ENCODE measurements at places on chromosomes 4 and X.

DNA sequence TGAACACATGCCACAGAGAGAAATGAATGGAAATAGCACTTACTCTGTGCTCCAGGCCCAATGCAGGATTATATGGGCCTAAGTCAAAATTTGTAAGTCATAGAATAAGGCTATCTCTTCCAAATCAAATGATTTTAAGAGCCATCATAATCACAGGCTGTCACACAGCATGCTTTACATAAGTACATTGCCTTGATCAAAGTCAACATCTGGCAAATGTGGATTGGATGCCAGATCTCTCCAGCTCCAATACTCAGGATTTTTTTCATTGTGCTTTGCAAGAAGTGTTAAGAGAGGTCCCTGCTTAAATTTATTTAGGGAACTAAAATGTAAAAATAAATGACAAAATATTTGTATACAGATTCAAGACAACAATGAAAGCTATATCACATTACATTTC, 299.9 kb downstream of the PRDM5 start:
- DNase-seq: no peak

GRCh38 chrX:46796574-46797191, 37.8 kb upstream of the SLC9A7 start:
- peak; percentile 61 for DNase-seq

DNA sequence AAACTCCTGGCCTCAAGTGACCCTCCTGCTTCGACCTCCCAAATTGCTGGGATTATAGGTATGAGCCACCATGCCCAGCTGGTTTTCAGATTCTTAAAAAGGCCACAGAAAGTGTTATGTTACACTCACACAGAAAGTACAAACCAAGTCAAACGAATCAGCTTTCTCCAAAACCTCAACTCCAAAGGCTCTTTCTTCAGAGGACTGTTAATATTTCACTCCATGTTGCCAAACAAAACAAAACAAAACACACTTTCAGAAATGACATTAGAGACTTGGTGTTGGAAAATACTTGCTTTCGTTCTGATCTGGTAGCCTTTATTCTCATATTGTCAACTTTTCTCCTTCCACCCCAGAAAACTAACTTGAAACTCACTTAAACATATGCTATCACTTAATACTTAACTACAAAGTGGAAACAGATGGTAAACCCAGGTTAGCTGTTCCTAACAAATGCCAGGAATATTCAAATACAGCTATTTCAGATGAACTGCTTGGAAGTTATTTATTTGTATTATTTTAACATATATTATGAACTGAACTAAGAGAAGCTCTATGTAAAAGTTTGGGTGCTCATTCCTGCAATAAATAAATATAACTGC, 34.7 kb downstream of the RLIM start:
- DNase-seq: no peak

- DNase-seq: no peak
Measured at GRCh38 chrX:31213941-31214340, 142.1 kb upstream of the FTHL17 start.

GRCh38 chr4:46329118-46329976, 60.6 kb downstream of the GABRA2 start:
- DNase-seq: peak; percentile 44

DNA sequence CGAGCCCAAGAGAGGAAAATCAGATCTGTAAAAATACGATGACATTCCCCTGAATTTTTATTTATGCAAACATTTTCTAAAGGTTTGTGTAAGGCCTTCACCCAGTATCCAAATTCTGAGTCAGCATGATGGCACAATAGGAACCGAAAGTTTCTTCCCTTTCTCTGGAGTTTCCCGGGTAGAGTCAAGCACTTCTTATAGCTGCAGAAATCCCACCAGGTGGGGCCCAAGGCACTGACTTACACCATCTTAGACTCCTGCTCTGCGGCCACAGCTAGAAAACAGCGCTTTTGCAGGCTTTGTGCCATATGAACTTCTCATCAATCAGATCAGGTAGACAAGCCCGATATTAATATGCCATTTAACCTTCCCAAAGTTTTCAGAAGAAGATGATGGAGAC, 13.4 kb downstream of the LEF1 start:
- DNase-seq: no peak

- no peak for DNase-seq
Measured at GRCh38 chr4:24810871-24811631, 15.7 kb downstream of the SOD3 start.

- DNase-seq: no peak
Measured at GRCh38 chr4:78171482-78171881, 114.4 kb downstream of the FRAS1 start.

DNA sequence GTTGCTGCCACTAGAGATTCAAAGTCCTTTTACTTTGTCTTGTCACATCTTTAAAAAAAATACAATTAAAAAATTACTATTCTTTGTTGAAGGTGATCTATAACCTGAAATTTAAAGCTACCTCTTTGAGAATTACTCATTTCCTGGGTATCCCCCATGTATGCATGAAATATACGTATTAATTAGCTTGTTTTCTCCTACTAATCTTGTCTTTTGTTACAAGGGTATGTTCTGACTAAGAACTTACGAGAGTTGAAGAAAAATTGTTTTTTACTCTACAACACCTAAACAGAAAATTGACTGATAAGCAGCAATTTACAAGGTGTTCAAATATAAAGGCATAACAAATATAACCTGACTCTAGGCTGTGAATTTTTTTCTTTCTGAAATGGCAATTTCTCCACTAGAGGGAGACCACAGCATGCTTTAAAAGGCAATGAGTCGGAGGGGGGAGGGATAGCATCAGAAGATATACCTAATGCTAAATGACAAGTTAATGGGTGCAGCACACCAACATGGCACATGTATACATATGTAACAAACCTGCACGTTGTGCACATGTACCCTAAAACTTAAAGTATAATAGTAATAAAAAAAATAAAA, 249.6 kb downstream of the OPHN1 start:
- peak; percentile 15 for DNase-seq

GRCh38 chr4:169677150-169677748, 56.9 kb downstream of the CLCN3 start:
- DNase-seq: no peak

- no peak for DNase-seq
Measured at GRCh38 chrX:3428792-3429191, 82.3 kb upstream of the MXRA5 start.

DNA sequence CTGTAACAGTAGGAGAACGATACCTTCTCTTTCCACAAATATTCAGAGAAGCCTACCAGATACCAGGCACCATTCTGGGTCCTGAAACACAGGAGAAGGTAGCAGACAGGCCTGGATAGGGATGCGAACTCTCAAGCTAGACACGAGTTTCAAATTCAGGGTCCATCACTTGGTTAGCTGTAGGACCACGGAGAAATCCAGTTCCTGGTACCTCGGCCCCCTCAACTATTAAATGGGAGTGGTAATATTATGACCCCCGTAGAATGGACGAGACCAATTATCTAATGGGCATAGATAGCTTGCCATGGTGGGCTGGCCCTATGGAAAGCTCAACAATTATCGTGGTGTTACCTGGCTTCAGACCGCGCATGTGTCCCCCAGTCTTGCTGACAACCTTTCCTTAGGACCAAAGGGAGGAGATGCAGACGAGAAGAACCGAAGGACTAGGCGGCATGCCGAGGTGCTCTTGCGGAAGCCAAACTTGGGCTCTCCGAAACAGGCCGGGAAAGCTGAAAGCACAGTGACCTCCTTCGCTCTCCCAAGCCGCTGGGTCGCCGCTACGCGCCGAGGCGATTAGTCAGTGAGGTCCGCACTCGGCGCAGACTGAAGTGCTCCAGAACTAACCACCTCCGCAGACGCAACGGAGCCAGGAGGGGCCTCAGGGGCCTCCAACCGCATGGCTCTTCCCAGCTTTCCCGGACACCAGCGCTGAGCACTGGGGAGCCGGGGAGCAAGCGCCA, 19.6 kb downstream of the NKX3-2 start:
- DNase-seq: no peak

- peak; percentile 18 for DNase-seq
Measured at GRCh38 chr4:145061318-145061920, 36.6 kb downstream of the ANAPC10 start.

GRCh38 chr4:165537028-165537648, 158.3 kb downstream of the CPE start:
- peak; percentile 27 for DNase-seq

- DNase-seq: no peak
Measured at GRCh38 chr4:83772685-83773084, 236.8 kb downstream of the GPAT3 start.

- DNase-seq: no peak
Measured at GRCh38 chr4:117331817-117332216, 246.4 kb upstream of the TRAM1L1 start.

DNA sequence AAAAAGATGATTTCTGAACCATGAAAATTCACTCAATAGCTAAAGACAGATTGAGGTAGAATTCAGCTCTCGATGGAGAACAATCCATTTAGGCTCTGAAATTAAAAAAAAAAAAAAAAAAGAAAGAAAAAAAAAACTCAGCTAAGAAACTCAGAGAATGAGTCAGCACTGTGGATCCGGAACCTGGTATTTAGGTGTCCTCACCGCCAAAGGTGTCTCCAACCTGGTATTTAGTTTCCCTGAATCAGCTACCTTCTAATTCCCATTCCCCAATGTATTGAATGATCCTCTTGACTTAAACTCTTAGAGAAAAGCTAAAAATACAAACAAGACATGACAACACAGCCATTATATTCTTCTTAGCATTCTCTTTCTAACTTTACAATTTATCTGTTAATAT, 150.3 kb upstream of the RASGEF1B start:
- DNase-seq: no peak

- DNase-seq: no peak
Measured at GRCh38 chrX:129188231-129188630, 335.1 kb downstream of the SMARCA1 start.

Measured in Caki2 (cell line).